ENCODE measurements at places on chromosomes 7 and 10.

DNA sequence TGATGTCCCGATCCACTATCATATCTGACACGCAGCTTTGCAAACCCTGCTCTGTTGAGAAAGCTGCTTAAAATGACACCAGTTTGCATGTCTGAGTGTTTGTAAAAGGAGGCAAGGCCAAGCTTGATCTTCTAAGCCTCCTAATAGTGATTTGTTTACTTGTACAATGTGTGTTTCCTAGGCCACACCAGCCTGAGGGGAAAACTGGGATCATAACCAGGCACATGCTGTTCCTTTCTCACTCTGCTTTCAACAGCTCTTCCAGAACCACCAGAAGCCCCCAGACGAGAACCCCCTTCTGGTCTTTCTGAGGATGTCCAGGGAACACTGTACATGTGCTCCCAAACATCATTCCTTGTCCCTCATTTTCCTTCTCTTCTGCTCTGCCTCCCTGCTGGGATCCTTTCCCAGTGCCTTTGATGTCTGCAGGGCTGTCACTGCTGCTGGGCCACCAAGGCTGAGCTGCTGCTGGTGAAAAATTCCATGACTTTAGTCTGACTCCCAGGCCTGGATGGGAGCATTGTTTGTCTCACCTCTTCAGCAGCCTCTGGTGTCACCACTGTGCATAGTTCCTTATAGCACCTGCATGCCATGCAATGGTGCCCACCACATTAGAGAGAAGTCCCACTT lies 4.0 kb upstream of the LGI1 start:
- no peak for DNase-seq
- peaks cover 23% of the 10 kb centered on the region for H3K4me1 ChIP-seq
- H3K27ac ChIP-seq = no peak overlapping the region
- H3K36me3 ChIP-seq = no peaks in the 10 kb centered on the region
- H3K27me3 ChIP-seq = peaks cover 4% of the 10 kb centered on the region

- no peaks in the 10 kb centered on the region for H3K36me3 ChIP-seq
- peaks cover 2% of the 10 kb centered on the region for H3K4me1 ChIP-seq
- no peaks in the 10 kb centered on the region for H3K27me3 ChIP-seq
- no peak for DNase-seq
- H3K27ac ChIP-seq = no peak overlapping the region
Observed at GRCh38 chr7:94973844-94974243, 66.5 kb downstream of the PPP1R9A start.

DNA sequence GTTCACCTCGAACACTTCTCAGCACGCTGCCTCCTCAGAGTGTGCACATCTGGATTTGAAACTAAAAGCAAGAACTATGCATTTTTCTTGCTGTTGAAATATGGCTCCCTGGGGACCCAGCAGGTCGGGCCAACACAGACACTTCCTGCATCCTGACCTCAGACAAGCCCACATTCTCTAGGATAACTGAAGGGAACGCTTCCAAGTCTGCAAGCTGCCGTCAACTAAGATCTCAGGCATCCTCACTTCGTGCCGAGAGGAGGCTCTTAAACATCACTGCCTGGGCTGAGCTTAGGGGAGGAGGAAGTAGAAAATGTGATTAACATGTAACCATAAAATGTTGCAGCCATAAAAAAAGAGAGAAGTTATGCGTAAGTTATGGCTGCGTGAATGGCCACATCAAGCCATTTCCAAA lies 65.5 kb downstream of the PYROXD2 start:
- peaks cover 32% of the 10 kb centered on the region for H3K4me1 ChIP-seq
- H3K4me3 ChIP-seq = peak overlapping the region; percentile 11
- H3K27ac ChIP-seq = peak overlapping the region; percentile 81
- DNase-seq = peak; percentile 97

DNA sequence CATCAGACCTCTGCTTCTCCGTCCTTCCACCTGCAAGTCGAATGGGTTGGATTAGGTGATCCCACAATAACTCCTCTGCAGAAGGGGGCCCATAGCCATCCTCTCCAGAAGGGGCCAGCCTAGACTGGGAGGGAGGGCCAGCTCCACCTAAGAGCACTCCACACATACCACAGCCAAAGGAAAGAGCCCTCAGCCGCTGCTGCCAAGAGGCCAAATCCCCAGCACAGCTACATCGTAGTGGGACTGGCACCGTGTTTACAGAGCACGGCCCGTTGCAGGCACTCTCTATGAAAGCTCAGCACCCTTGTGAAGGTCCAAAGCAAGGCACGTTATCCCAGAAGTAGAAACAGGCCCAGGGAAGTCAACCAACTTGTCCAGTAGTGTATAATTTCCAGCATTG lies 5.4 kb downstream of the KCNH2 start:
- H3K4me3 ChIP-seq = no peak overlapping the region
- DNase-seq = no peak
- peaks cover 37% of the 10 kb centered on the region for H3K27me3 ChIP-seq
- no peaks in the 10 kb centered on the region for H3K4me1 ChIP-seq

DNA sequence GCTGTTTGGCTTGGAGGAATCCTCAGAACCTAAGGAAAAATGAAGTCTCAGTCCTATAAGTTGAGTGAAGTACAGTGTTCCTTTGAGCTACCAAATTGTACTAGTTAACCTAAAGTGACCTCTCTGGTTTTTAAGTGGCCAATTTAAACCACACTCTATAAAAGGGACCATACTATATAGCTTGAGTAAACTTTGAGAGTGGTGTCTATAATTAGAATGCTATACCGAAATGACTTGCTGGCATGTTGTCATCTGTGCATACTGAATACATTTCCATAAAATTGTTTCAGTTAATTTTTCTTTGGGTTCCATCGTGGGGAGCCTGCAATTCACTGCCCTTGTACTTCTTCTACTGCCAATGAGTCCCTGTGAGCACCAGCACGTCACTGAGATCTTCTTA lies 151.1 kb downstream of the DKK1 start:
- H3K27me3 ChIP-seq = no peaks in the 10 kb centered on the region
- no peak for DNase-seq
- peaks cover 14% of the 10 kb centered on the region for H3K4me1 ChIP-seq
- H3K36me3 ChIP-seq = no peaks in the 10 kb centered on the region

DNA sequence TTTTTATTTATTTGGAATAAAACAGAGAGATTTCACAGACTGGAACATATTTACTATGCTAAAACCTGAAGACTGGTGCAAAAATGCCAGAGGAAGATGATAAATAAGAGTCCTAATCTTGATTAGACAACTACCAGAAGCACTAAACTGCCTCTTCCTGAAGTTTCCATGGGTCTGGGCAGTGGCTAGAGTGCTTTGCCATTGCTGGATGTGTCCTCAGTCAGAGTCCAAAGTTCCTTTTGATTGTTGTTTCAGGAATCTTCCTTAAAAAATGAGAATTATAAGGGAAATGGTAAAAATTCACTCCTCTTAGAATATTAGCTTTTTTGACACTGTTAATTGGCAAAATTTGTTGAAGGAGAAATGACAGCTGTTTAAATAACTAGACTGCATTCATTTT lies 86.3 kb upstream of the AHR start:
- DNase-seq = no peak
- no peak overlapping the region for H3K27ac ChIP-seq
- no peaks in the 10 kb centered on the region for H3K27me3 ChIP-seq
- no peaks in the 10 kb centered on the region for H3K4me1 ChIP-seq

- H3K27ac ChIP-seq = peak overlapping the region; percentile 97
- no peak overlapping the region for H3K4me3 ChIP-seq
- peaks cover 62% of the 10 kb centered on the region for H3K4me1 ChIP-seq
- H3K27me3 ChIP-seq = no peaks in the 10 kb centered on the region
- peaks cover 10% of the 10 kb centered on the region for H3K36me3 ChIP-seq
Observed at GRCh38 chr10:80199828-80200227, 5.5 kb downstream of the ANXA11 start.

DNA sequence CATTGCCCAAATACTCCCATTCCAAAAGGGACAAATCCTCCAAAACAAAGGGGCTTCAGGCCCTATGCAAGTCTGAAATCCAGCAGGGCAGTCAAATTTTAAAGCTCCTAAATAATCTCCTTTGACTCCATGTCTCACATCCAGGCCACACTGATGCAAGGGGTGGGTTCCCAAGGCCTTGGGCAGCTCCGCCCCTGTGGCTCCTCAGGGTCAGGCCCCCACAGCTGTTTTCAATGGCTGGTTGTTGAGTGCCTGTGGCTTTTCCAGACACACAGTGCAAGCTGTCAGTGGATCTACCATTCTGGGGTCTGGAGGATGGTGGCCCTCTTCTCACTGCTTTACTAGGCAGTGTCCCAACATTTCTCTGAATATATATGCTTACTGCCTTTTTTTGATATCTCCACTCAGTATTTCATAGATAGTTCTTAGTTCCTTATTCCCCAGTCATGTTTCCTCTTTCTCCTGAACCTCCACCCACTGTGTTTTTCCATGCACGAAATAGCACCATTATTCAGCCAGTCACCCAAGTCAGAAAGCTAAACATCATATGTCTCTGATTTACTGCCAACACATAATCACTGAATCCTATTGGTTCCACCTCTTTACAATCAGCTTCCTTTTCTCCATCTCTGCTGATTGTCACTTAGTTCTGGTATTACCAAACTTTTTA lies 172.6 kb upstream of the CACNA2D1 start:
- H3K27me3 ChIP-seq = peaks cover 2% of the 10 kb centered on the region
- H3K4me1 ChIP-seq = no peaks in the 10 kb centered on the region
- DNase-seq = no peak
- no peak overlapping the region for H3K27ac ChIP-seq

DNA sequence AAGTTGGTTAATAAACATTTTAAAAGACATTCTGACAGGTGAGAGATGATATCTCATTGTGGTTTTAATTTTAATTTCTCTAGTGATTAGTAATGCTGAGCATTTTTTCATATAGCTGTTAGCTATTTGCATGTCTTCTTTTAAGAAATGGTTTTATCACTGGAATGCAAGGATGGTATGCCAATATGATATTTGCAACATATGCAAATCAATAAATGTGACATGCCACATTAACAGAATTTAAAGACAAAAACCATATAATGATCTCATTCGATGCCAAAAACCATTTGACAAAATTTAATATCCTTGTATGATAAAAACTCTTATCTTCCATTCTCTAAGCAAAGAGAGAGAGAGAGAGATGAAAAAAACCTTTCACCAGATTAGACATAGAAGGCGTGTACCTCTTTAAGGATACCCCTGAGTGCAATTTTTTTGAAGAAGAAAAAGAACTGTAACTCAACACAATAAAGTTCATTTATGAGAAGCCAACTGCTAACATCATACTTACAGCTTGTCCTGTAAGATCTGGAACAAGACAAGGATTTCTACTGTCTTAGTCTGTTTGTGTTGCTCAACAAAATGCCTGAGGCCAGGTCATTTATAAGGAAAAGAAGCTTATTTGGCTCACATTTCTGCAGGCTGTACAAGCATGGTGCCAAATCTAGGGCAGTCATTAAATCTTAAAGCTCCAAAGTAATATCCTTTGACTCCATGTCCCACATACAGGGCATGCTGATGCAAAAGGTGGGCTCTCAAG lies 39.7 kb upstream of the ZMYND11 start:
- no peak overlapping the region for H3K27ac ChIP-seq
- no peaks in the 10 kb centered on the region for H3K36me3 ChIP-seq
- H3K4me3 ChIP-seq = no peak overlapping the region
- no peaks in the 10 kb centered on the region for H3K4me1 ChIP-seq

GRCh38 chr7:38975944-38976392 lies 1.7 kb upstream of the POU6F2 start:
- no peaks in the 10 kb centered on the region for H3K36me3 ChIP-seq
- peak overlapping the region; percentile 30 for H3K4me3 ChIP-seq
- peaks cover 12% of the 10 kb centered on the region for H3K27me3 ChIP-seq
- peak; percentile 38 for DNase-seq
- no peak overlapping the region for H3K27ac ChIP-seq
- no peaks in the 10 kb centered on the region for H3K4me1 ChIP-seq

DNA sequence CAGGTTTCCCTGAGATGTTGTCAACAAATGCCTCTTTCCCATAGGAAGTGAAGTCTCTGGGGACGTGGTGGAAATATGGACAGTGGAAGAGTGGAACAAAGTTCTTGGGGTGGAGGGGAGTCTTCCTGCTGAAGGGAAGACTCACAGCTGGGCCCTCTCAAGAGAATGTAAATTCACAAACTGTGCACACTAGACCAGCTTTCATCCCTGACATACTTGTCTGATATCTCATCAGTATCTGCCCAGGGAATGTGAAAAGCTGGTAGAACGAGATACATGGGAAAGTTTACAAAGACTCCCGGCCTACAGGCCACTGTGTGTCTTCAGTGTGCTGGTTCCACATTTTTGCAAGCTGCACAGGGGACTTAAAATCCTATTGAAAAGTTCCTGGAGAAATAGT lies 16.7 kb upstream of the CCDC3 start:
- H3K4me1 ChIP-seq = no peaks in the 10 kb centered on the region
- DNase-seq = no peak
- no peak overlapping the region for H3K4me3 ChIP-seq

DNA sequence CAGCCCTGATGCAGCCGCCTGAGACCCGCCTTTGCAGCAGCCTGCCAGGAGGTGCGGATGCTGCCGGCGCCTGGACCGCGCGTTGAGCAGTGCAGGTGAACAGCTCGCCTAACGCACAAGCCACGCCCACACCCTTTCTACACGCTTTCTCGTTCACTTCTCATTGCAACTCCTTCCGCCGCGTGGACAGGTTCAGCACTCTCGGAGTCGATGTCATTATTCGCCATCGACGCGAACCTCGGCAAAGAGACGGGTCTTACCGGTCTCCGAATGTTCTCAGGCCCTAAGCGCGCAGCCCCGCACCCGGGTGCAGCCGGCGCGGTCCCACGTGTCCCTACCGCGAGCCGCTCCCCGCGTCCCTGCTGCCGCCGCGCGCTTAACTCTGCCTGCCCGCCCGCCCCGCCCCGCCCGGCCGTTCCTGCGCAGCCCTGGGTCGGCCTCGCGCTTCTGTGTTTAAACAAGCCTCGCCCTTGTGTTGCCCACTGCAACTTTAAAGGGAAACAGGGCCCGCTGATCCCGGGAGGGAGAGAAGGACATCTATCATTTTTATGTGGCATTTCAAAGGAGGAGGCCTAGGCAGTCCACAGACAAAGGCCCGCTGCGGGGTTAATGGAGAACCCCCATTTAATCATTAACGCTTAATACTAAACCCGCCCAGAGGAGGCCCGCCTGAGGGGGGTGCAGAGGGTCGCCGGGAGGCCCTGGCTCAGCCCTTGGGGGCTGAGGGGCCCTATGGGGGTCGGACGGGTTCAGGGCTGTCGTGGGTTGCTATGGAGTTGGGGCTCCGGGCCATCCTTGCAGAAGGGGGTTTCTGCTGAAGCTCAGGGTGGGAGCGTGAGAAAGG lies 128.5 kb downstream of the WDR11 start:
- H3K27ac ChIP-seq = no peak overlapping the region
- no peak overlapping the region for H3K4me3 ChIP-seq
- DNase-seq = peak; percentile 71
- peaks cover 9% of the 10 kb centered on the region for H3K27me3 ChIP-seq
- H3K36me3 ChIP-seq = no peaks in the 10 kb centered on the region
- no peaks in the 10 kb centered on the region for H3K4me1 ChIP-seq

- H3K27me3 ChIP-seq = peaks cover 9% of the 10 kb centered on the region
- peak; percentile 95 for DNase-seq
- H3K36me3 ChIP-seq = no peaks in the 10 kb centered on the region
- no peak overlapping the region for H3K4me3 ChIP-seq
- H3K27ac ChIP-seq = no peak overlapping the region
Observed at GRCh38 chr7:1669064-1669951, 769 bp upstream of the ELFN1 start.

DNA sequence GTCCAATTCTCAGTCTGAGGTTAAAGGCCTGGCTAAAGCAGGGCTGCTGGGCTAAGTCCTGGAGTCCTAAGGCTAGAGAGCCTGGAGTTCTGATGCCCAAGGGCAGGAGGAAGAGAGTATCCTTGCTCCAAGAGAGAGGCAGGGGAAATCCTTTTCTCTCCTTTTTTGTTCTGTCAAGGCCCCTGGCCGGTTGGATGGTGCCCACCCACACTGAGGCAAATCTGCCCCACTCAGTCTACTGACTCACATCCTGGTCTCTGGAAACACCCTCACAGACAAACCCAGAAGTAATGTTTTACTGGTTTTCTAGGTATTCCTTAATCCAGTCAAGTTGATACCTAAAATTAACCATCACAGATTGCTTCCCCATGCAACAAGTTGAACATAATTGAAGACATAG lies 23.0 kb downstream of the ZNF518A start:
- H3K4me1 ChIP-seq = peaks cover 5% of the 10 kb centered on the region
- no peak for DNase-seq
- peaks cover 8% of the 10 kb centered on the region for H3K36me3 ChIP-seq
- no peak overlapping the region for H3K4me3 ChIP-seq
